ENCODE measurements at places on chromosomes 5 and 9. TPM values are rescaled to one million over a fixed set of nuclear protein-coding genes. Genes with fewer than 3 reads are reported as not detected.

DNA sequence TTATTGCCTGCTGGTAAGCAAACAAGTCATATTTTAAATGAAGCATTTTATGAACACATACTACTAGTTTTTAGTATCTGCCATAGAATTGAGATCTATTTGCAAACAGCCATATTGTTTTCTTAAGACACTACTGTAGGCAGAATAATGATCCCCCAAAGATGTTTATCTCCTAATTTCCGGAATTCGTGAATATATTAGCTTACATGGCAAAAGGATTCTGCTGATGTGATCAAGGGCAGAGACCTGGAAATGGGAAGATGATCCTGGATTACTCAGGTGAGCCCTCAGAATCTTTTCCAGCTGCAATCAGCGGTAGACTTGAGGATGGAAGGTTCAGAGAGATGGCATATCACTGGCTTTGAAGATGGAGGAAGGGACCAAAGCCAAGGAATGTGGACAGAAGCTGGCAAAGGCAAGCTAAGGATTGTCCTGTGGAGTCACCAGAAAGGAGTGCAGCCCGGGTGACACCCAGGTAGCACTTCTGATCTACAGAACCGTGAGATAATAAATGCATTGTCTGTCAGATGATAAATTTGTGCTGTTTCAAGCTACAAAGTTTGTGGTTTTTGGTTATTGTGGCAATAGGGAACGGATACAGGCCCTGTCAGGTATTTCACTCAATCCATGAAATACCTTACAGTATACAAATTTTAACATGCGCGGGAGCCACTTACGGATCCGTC, 1.0 kb upstream of the ERCC6L2 start:
- no peak for DNase-seq
- H3K4me1 ChIP-seq, result peaks cover 18% of the 10 kb centered on the region
- H3K4me3 ChIP-seq, result no peak overlapping the region
- H3K27ac ChIP-seq, result no peak overlapping the region

The LCN12 gene
- total RNA-seq, result 1.4 TPM

The ZDHHC11B gene
- not detected for total RNA-seq

DNA sequence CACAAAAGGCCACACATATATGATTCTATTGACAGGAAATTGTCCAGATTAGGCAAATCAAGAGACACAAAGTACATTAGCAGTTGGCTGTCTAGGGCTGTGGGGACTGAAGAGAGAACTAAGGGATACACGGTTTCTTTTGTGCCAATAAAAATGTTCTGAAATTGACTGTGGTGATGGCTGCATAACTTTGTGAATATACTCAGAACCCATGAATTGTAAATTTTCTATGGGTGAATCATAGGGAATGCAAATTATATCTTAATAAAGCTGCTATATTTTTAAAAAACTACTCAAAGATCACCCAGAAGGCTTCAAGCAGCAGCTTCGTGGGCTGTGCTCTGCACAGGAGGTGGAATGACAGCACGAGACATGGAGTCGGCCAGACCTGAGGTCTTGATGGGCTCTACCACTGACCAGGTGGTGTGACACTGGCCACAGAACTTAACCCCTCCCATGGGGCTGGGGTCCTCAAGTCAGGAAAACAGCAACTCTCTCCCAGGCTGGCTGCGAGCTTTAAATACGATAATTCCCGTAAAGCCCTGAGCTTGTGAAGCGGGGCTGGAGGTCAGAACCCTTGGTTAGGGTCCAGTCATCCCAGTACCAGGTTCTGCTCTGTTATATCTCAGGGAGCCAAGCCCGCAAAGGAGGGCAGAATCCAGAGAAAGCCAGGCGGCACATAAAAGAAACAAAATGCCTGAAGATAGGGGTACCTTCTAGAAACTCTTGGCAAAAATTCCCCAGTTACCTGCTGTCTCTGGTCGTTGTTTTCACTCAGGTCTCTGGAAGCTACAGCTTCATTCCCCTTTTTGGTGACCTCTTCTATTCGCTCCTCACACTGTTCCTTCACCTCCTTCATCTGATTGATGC, 59.1 kb downstream of the GOLM1 start:
- peak; percentile 54 for DNase-seq
- H3K36me3 ChIP-seq, result peaks cover 24% of the 10 kb centered on the region
- peaks cover 2% of the 10 kb centered on the region for H3K4me1 ChIP-seq
- H3K27ac ChIP-seq, result no peak overlapping the region
- no peak overlapping the region for H3K4me3 ChIP-seq

GRCh38 chr9:74557571-74557970, 60.4 kb downstream of the RORB start:
- DNase-seq, result no peak
- no peak overlapping the region for H3K27ac ChIP-seq
- no peaks in the 10 kb centered on the region for H3K27me3 ChIP-seq
- no peaks in the 10 kb centered on the region for H3K36me3 ChIP-seq
- no peaks in the 10 kb centered on the region for H3K4me1 ChIP-seq

DNA sequence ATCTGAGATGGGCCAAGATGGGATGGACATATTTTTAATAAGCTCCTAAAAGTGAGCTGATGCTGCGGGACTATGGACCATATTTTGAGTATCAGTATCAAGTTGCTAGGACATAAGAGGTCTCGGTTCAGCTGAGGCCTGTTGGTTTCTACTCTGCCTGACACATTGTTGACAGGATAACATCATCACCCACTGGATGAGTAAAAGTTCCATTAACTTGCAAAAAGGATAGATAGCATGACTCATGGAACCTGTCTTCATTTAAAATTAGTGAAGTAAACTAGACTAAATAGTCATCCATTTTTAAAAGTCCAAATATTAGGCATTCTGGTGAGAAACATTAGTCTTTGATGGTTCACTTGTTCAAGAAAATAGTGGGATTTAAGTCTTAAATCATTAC, 33.3 kb downstream of the PARP8 start:
- H3K27ac ChIP-seq, result no peak overlapping the region
- DNase-seq, result no peak
- peaks cover 10% of the 10 kb centered on the region for H3K4me1 ChIP-seq
- H3K36me3 ChIP-seq, result no peaks in the 10 kb centered on the region

GRCh38 chr9:70229026-70229425, 29.8 kb upstream of the SMC5 start:
- peak overlapping the region; percentile 75 for H3K27ac ChIP-seq
- peaks cover 13% of the 10 kb centered on the region for H3K36me3 ChIP-seq
- DNase-seq, result no peak
- H3K4me3 ChIP-seq, result no peak overlapping the region
- peaks cover 25% of the 10 kb centered on the region for H3K4me1 ChIP-seq
- H3K27me3 ChIP-seq, result no peaks in the 10 kb centered on the region

The C9 gene
- not detected for total RNA-seq

The MYMK gene
- total RNA-seq, result not detected

- no peaks in the 10 kb centered on the region for H3K4me1 ChIP-seq
- no peak overlapping the region for H3K4me3 ChIP-seq
- no peaks in the 10 kb centered on the region for H3K36me3 ChIP-seq
- no peak for DNase-seq
Observed at GRCh38 chr9:111979561-111979960, 82.9 kb downstream of the UGCG start.

DNA sequence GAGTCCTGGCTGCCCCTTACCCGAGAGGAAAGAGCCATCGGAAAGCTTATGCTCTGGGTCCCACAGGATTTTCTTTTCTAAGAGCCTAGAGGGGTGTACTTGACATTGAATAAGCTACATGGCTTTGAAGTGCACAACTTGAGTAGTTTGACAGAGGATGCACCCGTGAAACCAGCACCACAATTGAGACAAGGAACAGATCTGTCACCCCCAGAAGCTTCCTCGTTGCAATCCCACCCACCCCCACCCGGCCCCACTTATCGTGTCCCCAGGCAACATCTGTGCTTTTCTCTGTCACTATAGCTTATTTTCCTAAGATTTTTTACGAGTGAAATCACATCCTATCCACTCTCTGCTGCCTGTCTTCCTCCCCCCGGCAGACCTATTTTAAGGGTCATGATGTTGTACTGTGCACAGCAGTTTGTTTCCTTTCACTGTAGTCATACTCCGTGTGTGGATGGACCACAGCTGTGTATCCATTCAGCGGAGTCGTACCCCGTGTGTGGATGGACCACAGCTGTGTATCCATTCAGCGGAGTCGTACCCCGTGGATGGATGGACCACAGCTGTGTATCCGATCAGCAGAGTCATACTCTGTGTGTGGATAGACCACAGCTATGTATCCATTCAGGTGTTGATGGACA, 8.8 kb upstream of the FCN2 start:
- peaks cover 16% of the 10 kb centered on the region for H3K27me3 ChIP-seq
- no peak for DNase-seq
- H3K4me1 ChIP-seq, result peaks cover 14% of the 10 kb centered on the region
- H3K36me3 ChIP-seq, result no peaks in the 10 kb centered on the region
- H3K4me3 ChIP-seq, result no peak overlapping the region

- H3K27ac ChIP-seq, result no peak overlapping the region
- no peaks in the 10 kb centered on the region for H3K4me1 ChIP-seq
- H3K27me3 ChIP-seq, result no peaks in the 10 kb centered on the region
- DNase-seq, result no peak
- no peaks in the 10 kb centered on the region for H3K36me3 ChIP-seq
- no peak overlapping the region for H3K4me3 ChIP-seq
Observed at GRCh38 chr5:2569176-2569575, 182.3 kb downstream of the IRX2 start.

Data from osteocyte (in vitro differentiated cells).